ENCODE measurements at places on chromosomes 1 and 21. TPM values are rescaled to one million over a fixed set of nuclear protein-coding genes. Genes with fewer than 3 reads are reported as not detected.
A peak's percentile ranks its signal among the peaks of the same experiment; 100 is the strongest.

- DNase-seq = no peak
Observed at GRCh38 chr21:43965911-43966585, 46.1 kb upstream of the TRAPPC10 start.

- DNase-seq = no peak
Observed at GRCh38 chr1:189131576-189131975, 1346.1 kb downstream of the BRINP3 start.

- DNase-seq = no peak
Observed at GRCh38 chr1:180789460-180789859, 123.2 kb upstream of the KIAA1614 start.

Gene S100A7
- total RNA-seq = 3.5 TPM

DNA sequence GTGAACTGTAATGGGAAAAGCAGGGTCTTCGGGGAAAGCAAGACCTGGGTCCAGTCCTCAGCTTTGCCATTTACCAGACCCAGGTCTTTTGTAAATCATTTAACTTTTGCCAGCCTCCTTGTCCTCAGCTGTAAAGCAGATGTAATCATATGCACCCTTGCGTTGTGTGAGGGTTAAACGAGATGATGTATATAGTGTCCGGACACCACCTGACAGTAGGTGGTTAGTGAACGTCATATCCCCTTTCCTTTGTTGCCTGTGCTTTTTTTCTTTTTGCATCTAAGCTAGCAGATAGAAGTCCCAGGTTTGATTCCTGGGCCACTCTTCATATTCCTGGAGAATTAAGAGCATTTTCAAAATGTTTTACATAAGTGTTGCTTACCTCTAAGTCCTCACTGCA, 28.5 kb downstream of the IL12RB2 start:
- DNase-seq = no peak

DNA sequence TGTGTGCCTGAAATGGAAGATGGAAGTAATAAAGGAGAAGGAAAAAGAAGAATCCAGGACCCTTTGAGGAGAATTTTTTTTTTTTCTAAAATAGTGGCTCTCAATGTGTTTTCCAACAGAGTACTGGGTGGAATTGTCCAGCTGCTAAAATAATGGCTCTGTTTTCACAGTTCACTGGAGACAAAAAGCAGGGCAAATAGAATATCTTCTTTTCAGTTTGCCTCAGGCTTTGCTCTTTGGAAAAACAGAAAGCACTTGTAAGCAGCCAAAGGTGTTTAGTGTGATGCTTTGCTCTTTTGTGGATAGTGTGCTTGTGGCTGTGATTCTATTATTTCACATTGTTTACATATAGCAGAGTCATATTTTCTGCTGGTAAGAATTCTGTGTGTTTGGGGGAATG, 77.4 kb upstream of the MROH9 start:
- no peak for DNase-seq

- no peak for DNase-seq
Observed at GRCh38 chr1:157724537-157725220, 24.1 kb upstream of the FCRL3 start.

GRCh38 chr1:243258731-243259130, 2.9 kb downstream of the SDCCAG8 start:
- DNase-seq = no peak

GRCh38 chr1:22794647-22795365, 84.2 kb downstream of the EPHB2 start:
- no peak for DNase-seq

DNA sequence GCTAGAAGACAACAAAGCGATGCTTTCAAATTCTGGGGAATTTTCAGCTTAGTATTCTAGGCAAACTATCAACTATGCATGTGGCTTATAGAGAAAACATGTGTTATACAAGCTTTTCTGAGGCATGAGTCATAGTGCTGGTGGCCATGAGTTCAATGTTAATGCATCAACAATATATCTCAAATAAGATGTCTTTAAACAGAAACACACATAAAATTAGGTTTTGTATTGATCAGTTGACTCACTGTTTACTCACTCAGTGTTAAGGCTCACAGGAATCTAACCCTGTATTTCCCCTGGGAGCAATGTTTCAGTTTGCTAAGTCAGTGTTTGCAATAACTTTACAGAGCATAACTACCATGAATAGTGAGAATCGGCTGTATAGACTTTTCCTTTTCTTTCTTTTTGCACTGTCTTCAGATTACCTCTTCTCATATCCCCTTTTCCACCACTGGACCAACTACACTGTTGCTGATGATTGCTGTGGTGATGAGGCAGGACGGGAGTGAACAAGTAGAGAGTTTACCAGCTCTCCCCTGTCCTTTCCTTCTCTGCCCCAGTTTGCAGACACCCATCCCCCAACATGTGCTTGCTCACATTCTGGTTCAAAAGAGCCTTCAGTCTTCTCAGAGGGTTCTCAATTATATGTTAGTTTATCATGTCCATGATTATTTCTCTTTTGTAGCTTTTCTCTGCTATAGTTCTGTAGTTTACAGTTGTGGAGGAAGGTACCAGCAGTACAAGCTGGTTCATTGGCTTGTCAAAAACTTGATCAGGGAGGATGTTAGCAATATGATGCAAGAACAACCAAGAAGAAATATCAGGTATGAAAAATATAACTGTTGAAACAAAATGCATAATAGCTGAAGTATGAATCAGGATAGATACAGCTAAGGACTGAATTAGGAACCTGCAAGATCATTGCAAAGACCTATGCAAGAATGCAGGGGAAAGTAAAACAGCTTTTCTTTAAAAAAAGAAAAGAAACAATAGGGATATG, 23.9 kb downstream of the CD2 start:
- no peak for DNase-seq

DNA sequence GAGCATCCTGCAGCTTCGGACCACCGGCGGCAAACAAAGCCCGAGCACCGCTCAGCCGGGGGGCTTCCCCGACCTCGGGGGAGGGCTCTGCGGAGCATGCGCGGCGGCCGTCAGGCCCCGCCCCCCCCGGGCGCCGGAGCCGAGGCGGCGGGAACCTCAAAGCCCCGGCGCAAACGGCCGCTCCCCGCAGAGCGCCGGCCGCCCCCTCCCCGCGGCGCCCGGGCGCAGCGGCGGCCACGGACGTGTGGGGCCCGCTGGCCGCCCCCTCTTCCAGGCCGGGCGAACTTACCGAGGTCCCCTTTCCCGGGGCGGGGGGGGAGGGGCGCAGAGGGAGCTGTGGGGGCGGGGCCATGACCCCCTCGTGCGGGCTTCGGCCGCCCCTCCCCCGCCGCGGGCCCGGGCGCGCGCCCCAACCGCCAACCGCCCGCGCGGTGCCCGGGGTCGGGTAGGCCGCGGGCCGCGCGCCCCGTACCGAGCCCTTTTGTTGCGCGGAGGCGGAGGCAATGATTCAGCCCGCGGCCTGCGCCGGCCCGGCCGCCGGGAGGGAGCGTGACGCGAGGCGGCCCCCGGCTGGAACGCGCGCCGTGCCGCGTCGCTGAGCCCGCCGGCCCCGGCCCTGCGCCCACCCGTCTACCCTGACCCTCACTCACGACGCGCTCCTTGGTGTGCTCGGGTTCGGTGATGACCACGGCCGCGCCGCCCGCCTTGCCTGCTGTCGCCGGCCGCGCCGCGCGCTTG, 1.7 kb downstream of the RCC2 start:
- DNase-seq = peak; percentile 45

GRCh38 chr1:216032961-216033614, 390.2 kb downstream of the USH2A start:
- DNase-seq = no peak

DNA sequence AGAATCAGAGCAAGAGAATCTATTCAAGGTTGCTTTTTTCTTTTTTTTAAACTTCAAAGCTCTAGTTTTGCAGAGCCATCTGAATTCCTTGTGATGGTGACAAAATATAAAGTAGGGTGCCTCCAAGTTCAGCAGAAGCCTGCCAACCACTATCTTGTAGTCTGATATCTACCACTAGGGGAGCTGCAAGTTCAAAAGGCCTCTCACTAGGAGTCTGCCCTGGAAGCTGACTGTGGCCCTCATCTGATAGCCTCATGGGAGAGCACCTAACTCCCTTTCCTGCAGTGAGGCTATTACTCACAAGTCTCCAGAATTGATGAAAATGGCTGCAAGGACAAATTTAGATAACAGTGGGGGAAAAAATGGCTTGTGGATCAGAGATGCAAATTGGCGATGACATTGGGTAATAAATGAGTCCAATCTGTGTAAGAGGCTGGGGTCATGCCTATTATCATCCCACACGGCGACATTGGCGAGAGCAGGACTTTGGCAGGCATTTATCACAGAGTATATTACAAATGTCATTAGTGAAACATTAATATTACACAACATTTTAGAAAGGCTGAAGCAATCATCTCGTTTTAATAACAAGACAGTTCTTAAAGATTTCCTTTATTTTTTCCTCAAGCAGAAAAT, 10.7 kb upstream of the ZP4 start:
- no peak for DNase-seq

GRCh38 chr1:241841691-241842090, 6.3 kb upstream of the EXO1 start:
- DNase-seq = no peak

DNA sequence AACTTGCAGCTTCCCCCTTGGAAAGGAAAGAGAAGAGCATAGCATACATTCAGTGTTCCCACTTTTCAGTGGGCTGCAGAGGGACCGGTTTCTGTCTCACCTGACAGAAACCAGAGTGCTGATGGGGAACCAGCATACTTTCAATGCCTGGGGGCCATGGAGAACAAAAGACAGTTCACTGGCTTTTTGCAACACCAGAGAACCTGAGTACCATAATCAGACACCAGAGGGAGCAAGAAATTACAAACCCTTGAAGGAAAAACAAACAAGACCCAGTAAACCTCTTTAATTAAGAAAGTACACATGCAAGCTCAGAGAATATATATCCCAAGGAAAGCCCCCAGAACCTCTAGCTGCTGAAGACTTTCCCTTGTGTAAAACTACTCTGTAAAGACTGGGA, 51.1 kb downstream of the CSMD2 start:
- DNase-seq = no peak

Gene CR1
- total RNA-seq = 2.9 TPM

GRCh38 chr21:35046880-35047229, 2.2 kb downstream of the RUNX1 start:
- no peak for DNase-seq
